ENCODE measurements at places on chromosomes 1 and 21.
A peak's percentile ranks its signal among the peaks of the same experiment; 100 is the strongest.

- no peak for DNase-seq
Observed at GRCh38 chr1:209861242-209861641, 33.5 kb downstream of the UTP25 start.

- no peak for DNase-seq
Observed at GRCh38 chr1:56644064-56644918, 823 bp upstream of the PRKAA2 start.

- DNase-seq = no peak
Observed at GRCh38 chr1:42282024-42282579, 52.9 kb downstream of the FOXJ3 start.

DNA sequence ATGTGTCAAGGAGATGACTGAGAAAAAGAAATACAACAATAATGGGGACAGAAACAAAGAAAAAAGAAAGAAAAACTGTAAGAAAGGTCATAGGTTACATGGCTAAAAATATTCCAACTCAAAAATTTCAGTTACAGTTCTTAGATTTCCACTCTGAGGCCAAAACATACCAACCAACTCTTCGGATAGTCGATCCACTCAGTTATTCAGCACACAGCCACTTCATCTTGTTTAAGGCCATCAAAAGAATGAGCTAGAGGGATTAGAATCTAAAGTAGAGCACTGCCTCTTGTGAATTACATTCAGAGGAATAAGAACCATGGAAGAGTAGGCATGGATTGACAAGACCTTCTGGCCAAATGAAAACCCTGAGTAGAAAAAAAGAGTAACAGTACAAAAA, 277.0 kb downstream of the MRPL39 start:
- DNase-seq = no peak

DNA sequence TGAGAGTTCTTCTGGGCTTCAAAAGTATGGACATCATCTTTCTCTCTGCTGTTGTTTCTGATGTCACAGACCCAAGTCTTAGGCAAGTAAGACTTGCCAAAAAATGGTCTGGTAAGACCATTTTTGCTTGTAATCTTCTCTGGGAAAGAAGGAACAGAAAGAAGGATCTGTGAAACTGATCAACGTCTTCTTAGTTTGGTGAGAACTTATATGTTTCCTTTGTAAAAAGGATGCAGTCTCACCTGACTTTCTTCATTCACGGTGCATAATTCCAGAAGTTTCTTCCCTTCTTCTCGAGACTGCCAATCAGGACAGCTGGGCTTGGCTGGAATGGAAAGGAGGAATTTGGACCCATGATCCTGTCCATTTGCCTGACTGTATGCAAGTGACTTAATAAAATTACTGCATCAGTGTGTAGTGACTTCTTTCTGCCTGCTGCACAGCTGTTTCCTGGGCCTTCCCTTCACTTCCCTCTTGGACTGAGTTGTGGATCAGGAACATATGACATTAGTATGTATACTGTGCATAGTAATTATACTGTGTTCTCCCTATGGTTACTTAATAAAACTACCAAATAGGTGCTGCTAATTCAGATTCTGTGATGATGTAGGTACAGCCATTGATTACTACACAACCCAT, 7.6 kb upstream of the DENND1B start:
- no peak for DNase-seq

DNA sequence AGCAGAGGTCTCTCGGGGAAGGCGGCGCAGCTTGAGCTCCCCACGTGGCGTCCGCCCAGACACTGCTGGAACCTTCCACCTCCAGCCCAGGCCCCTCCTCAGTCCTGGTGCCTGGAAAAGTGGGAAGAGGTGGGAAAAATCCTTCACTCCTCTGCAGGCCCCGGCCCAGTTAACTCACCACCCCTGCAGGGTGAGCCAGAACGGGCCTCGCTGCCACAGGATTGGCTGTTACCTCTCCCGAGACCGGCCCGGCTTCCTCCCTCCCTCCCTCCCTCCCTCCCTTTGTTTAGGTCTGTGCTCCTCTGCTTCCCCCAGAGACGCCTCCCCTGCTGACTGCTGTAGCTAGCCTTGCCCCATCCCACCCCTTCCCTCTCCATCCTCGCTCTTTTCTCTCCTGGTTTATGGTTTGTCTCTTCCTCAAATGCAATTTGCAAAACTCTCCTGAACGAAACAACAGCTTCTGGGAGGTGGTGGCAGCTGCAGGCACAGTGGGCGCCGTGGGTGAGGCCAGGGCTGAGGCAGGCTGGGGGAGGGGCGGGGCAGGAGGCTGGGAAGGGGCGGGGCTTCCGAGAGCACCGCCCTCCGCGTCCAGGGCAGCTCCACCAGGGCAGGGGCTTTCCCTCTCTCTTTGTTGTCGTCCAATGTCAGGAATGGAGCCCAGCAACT, 6.5 kb downstream of the CAPN9 start:
- DNase-seq = no peak

DNA sequence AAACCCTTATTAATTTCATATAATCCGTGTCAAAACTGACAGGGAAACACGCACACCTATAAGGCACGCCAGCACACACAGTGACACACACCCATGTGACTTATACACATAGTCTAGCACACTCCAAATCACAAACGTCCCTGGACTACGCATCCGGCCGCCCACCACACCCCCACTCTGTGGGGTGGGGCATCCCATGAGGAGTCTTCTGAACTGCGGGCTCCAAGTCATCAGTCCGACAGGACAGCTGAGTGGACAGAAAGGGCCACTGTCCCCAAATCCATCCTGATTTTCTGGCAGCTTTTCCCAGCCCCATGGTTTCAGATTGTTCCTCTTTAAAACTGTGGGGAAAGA, 829 bp downstream of the PEA15 start:
- DNase-seq = peak; percentile 24

DNA sequence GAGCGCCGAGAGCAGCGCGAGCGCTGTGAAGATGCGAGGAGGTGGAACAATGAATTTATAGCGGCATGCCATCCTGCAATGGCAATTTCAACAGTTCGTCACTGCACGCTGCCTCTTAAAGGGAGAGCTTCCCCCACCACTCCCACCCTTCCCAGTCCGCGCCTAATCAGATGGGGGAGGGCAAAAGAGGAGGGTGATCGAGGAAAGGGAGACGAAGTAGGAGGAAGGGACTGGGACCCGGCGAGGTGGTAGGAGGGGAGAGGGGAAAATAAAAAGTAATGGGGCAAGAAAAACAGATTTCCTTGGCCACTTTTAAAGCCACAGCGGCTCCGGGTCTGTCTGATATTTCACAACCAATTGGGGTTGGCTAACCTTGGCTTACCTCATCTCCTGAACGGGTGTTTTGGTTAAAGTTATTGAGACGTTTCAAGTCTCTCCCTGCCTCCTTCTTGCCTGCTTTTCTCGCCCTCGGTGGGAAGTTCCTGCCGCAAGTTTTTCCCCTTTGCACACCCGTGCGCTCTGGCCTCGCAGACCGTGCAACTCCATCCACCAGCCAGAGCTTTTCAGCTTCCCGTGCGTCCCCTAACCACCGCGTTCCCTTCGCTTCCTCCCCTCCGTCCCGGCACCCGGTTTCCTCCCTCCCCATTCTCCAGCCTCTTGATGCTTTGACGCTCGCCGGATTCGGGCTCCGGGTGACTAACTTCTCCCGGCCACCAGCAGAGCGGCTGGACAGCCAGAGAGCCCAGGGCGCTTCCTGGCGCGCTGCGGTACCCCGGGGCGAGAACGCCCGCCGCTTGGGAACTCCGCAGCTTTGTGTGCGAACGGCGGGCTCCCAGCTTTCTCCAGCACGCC, at the start of gene ADAMTS5:
Gene ADAMTS5 (minus strand): TSS at position 27 of the 852 bp plus-strand sequence. CDS start 697 bp downstream, outside the sequence.
- no peak for DNase-seq

- DNase-seq = no peak
Observed at GRCh38 chr1:236200925-236201324, 58.6 kb downstream of the GPR137B start.

GRCh38 chr1:46527474-46528296, 23.8 kb downstream of the KNCN start:
- DNase-seq = peak; percentile 44

- DNase-seq = no peak
Observed at GRCh38 chr1:160474392-160475242, 48.4 kb downstream of the SLAMF6 start.

- no peak for DNase-seq
Observed at GRCh38 chr21:42308161-42308913, 6.9 kb downstream of the TFF3 start.

DNA sequence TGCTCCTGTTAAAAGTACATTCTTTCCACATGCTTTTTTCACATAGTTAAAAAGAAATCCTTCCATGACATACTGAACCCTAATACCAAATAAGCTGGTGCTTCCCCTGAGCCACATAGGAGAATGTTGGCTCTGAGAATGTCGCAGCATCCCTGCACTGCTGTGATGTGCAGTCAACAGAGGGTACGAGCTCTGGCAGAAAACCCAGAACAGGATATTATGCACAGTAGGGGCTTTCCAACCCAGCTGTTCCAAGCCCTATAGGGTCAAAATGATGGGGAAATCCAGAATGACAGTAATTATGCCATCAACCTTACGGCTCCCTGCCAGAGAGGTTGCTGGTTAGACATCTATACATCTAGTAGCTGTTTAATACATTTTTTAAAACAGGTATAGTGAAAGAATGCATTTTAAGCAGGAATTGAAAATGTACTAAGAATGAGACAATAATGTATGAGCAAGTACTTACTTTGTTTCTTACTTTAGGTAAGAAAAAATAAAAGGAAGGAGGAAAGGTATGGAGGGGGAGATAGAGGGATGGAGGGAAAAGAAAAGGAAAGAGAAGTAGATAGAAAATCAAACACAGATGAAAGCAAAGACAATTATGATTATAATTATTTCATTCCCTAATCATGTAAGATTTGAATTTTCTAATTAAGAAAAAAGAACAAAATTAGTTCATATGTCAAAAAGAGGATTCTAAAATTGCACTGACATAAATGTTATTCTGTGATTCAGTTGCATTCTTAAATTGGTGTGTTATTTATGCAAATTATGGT, 126.0 kb downstream of the NR5A2 start:
- peak; percentile 28 for DNase-seq

- no peak for DNase-seq
Observed at GRCh38 chr1:29675481-29676263, 439.4 kb downstream of the PTPRU start.

- DNase-seq = no peak
Observed at GRCh38 chr1:206905295-206906164, 8.3 kb downstream of the IL24 start.

- DNase-seq = no peak
Observed at GRCh38 chr1:212189352-212189738, 95.9 kb upstream of the PPP2R5A start.

- DNase-seq = no peak
Observed at GRCh38 chr1:7223334-7224080, 438.3 kb downstream of the CAMTA1 start.

- DNase-seq = no peak
Observed at GRCh38 chr1:200912737-200913407, 18.2 kb downstream of the INAVA start.

- DNase-seq = no peak
Observed at GRCh38 chr1:174469687-174470086, 21.9 kb downstream of the GPR52 start.

DNA sequence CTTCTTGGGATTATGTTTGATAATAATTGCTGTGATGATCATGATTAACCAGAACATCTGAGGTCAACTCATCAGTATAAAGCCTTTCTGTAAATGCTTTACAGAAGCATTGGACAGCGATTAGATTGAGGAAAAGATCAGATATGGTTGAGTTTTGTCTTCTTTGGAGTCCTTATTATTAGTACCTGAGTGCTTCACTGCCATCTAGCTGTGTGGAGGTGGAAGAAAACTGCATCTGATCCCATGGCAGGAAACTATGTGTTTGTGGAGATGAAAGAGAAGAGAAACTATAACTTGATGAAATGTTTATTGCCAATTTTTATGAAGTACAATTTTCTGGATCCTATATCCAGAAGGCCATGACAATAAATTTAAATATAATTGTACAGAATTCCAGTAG, 11.4 kb downstream of the FLG2 start:
- DNase-seq = no peak

GRCh38 chr1:1777950-1778662, at the start of gene NADK:
NADK (minus strand) TSS chr1:1778470; CDS start chr1:1765406, 13,064 bp downstream.
- DNase-seq = peak; percentile 60

GRCh38 chr1:50880373-50880772, 79.7 kb downstream of the FAF1 start:
- DNase-seq = no peak

- no peak for DNase-seq
Observed at GRCh38 chr1:147815503-147815902, 55.1 kb upstream of the GJA5 start.

DNA sequence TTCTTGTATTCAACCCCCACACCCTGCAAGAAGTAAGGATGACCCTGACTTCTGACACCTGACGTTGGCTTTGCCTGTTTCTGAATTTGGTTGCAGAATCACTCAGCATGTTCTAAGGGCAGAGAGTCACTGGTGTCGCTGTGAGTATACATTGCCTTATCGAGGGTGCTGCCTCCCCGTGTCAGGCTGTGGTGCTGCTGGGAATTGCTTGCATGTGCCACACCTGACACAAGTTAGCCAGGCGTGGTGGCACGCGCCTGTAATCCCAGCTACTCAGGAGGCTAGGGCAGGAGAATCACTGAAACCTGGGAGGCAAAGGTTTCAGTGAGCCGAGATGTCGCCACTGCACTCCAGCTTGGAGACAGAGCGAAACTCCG, 45.9 kb downstream of the WDR4 start:
- peak; percentile 32 for DNase-seq

DNA sequence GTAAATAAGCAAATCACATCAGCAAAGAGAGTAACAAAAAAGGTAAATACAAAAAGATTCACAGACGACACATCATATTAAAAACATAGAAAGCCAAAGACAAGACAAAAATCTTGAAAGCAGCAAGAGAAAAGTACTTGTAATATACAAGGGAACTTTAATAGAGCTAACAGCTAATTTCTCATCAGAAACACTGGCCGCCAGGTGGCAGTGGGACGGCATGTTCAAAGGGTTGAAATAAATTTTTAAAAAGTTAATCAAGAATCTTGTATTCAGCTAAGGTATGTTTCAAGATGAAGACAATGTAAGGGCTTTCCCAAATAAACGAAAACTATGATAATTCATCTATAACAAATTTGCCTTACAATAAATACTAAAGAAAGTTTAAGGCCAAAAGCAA, 358.1 kb downstream of the LRRIQ3 start:
- no peak for DNase-seq

DNA sequence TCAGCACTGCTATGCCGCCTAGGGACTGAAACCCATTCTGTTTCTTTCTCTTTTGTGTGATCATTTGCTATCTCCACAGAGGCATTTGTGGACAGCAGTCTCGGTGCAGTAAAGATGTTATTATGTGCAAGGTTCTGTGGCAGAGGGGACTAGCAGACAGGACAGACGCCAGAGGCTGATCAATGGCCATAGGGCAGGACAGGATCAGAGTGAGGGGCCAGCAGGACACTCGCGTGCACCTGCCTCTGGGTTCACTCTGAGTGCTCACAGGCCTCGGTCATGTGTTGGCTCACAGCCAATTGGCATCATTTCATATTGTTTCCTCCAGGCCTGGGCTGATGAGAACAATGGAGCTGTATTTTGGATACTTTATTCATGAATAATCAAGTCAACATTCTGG, 212.6 kb downstream of the TGFB2 start:
- no peak for DNase-seq

DNA sequence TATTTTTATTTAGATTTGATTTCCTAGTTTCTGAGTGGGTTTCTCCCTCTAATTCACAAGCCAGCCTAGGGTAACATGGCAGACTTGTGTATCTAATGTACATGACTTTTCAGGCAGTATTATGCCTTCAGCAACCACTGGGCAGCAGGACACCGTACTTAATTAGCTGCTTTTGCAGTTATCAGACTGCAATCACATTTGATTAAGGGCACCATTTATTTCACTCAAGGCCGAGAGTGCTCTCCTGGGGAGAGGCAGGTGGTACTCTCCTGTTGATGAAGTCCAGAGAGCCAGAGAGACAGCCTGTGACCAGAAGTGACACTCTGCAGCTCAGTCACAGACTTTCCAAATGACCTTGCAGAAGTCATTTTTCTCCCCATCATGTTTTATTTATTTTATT, 18.7 kb downstream of the CYYR1 start:
- no peak for DNase-seq

Measured in T follicular helper cell (primary cell).